Chondrocyte (in vitro differentiated cells): ENCODE measurements at places on chromosomes 11 and 22.
A peak's percentile ranks its signal among the peaks of the same experiment; 100 is the strongest.

DNA sequence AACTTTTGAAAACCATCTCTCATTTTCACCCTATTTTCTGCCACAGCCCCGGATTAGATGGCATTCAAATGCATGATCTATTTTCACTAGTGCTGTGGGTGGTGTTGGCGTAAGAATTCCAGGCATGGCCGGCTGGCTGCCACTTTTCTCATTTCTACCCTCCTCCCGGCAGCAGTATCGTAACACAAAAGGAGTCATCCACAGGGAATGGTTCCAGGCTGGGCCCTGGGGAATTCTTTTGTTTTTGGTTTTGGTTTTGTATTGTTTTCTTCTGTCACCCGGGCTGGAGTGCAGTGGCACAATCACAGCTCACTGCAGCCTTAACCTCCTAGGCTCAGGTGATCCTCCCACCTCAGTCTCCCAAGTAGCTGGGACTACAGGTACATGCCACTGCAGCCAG is 13.8 kb downstream of the JAML start:
- no peak for DNase-seq

DNA sequence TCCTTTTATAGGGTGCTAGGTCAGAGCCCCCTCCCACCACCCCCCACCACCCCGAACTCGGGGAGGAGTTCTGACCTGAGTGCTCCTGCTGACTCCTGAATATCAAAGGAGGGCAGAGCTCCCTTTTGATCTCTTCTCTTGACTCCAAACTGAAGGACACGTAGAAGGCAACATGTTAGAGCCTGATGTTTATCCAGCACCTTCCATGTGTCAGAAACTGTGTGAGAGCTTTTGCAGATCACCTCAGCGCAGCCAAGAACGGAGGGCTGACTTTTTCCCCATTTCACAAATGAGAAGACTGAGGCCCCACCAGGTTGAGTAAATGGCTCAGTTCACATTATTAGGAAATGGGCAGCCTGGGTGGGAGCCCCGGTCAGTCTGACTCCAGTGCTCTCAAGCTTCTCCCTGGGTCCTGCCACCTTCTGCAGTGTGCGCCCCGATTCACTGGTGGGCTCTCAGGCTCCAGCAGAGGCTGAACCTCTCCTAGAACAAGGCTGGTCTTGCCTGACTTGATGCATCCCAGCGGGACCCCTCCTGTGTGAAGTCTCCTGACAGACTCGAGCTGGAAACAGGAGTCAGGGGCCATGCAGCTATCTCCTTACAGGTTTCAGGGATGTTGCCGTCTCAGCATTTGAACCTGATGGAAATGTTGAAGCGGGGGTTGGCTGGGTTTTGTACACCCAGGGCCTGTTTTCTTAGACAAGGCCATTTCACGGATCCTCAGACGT is 98.5 kb downstream of the TSPAN18 start:
- DNase-seq, result no peak

DNA sequence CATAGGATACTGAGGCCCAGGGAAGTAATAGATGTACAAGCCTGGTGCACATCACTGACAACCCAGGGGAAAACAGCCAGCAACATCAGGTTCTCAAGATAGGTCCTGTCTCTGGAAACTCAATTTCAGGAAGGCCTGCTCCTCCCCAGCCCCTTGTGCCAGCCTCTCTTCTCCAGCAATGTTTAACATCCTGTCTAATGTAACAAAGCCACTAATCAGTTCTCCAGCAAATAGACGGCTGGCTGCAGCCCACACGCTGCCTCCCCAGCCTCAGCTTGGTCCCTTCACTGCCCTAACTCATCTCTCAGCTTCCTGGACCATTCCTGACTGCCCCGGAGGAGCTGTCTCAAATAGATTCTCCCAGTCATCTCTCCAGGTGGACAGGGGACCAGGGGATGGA is 37.8 kb downstream of the RPL27A start:
- DNase-seq, result no peak

GRCh38 chr11:132941761-132942160 is 590.5 kb downstream of the OPCML start:
- DNase-seq, result no peak

- DNase-seq, result no peak
These were observed 1186.2 kb downstream of the LRRC4C start for GRCh38 chr11:40273192-40273732.

DNA sequence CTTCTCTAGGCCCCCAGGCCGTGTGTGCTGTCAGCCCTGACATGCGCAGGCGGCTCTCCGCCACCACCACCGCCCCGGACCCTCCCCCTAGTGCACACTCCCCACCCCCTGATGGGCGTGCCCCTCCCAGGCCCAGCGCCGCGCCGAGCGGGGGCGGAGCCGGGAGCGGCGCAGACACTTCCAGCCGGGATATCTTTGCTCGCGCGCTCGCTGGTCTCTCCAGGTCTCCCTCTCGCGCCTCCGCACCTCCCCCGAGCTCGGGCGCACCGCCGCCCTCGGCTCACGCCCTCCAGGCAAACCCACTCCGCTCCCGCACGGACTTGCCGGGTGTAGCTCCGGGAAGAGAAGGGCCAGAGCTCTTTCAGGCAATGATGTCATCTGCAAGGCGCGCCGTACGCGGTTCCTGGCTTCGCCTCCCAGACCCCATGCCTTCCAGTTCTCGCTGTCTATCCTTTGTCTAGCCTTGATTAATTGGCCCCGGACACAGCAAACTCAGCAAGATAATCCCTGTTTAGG is at the start of gene SCN3B:
Gene SCN3B (minus strand): TSS at position 59 of the 516 bp plus-strand sequence. CDS start 823 bp downstream, outside the sequence.
- DNase-seq, result no peak

DNA sequence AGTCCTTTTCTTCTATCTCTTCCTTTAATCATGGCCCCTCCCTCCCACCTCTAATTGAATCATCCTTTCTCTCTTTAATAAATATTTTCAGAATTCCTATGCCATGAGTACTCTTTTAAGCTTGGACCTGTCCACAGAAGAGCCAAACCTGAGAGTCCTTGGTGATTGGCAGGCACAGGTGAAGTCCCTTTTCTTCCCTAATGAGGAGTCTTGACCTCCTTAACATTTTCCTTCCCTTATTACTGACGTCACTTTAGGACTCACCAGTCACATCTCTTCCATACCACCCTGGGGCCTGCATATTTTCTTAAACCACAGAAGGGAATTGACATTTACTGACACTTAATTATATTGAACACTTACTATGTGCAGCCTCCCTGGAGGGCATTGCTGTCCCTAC is 41.0 kb upstream of the RASSF10 start:
- DNase-seq, result no peak

GRCh38 chr11:62654297-62654696 is 1.2 kb upstream of the INTS5 start:
- DNase-seq, result no peak

GRCh38 chr22:43377896-43378704 is 33.7 kb upstream of the MPPED1 start:
- DNase-seq, result no peak

GRCh38 chr11:125207866-125208425 is 43.4 kb downstream of the PKNOX2 start:
- no peak for DNase-seq

DNA sequence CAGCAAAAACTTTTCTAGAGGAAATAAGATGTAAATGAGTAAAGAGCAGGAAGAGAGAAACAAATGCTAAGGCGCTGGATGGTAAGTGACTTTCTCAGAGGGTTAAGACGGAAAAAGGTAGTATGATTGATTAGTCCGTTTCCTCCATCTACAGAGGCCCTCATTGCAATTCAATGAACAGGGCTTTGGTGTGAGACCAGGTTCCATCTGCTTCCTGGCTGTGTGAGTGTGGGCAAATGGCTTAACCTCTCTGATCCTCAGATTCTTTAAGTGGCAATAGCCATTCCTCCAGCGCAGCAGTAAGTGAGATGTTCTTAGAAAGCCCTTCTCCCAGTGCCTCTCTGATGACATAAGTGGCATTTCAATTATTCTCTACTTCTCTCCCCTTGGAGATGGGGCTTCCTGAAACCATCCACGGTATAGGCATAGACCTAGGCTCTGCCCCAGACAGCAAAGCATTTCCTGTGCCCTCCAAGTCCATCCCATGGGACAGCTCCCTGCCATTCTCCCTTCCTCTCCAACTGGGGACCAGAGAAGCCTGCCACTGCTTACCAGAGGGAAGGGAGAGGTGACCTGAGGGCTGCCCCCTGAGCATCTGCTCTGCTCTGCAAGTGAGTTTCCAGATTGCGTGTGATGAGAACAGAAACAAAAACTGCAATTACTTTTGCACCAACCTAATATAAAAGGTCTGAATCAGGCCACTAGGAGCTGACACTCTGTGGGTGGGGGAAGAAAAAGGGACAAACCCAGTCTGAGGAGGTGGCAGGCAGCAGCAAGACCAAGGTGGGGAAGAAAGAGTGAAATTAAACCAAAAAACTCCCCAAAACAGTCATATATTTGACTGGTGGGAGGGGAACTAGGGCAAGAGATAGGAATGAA is 12.7 kb upstream of the CD44 start:
- no peak for DNase-seq

GRCh38 chr11:66641834-66642233 is 3.3 kb downstream of the RBM4 start:
- no peak for DNase-seq

DNA sequence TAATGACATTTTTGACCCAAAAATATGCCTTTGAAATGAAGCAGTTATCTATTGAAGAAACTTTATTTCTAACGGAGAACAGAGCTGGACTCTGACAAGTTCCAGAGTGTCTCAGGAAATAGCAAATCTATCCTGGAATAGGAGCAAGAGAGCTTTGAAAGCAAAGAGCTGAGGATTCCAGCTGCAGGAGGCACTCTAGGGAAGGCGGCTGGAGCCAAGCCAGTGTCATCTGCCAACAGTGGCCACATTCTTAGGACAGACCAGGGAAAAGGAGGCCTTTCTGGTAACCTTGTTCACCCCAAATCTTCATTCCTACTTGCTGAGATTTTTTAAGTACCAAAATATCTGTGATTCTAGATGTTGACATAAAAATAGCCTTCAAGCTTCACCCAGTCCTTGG is 493.5 kb upstream of the B3GAT1 start:
- DNase-seq, result no peak

DNA sequence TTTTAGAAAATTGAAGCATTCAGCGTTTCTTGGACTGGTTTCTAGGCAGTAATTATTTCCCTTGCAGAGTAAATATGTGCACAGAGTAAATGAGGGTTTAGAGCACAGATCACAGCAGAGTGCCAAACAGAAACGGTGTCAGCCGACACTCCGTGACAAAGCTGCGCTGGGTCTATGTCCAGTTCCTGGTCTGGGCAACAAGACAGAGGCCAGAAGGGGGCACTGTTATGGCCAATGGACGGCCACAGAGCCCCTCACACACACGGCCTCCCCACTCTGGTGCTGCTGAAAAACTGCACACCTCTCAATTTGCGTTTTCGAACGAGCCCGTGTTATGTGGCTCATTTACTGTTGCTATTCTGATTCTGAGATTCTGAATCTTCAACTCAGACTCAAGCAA is 180.7 kb downstream of the MPPED1 start:
- no peak for DNase-seq

GRCh38 chr11:67366961-67367760 is 6.2 kb downstream of the CLCF1 start:
- DNase-seq, result no peak

- peak; percentile 89 for DNase-seq
These were observed 689 bp downstream of the TAF10 start for GRCh38 chr11:6611092-6611962.

GRCh38 chr11:63014408-63015055 is 1.1 kb downstream of the SLC22A8 start:
- DNase-seq, result no peak

DNA sequence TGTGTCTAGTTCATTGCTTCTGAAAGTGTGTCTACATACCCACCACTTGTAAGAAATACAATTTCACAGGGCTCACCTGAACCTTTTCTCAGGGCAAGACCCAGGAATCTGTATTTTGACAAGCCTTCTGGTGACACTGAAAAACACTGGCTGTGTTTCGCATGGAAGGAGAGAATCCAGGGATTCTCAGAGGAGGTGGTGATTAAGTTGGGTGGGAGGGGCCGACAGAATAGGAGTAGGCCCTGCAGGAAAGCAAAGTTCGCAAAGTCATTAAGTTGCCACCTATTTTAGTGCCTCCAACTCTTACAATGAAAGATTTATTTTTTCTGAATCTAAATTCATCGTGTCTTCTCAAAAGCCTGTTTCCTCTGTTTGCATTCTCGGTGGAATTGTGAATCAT is 186.8 kb downstream of the FAT3 start:
- DNase-seq, result no peak

- DNase-seq, result peak; percentile 38
These were observed 37.4 kb downstream of the PDGFB start for GRCh38 chr22:39207141-39208012.

GRCh38 chr11:122190768-122191167 is 74.8 kb upstream of the BLID start:
- no peak for DNase-seq

DNA sequence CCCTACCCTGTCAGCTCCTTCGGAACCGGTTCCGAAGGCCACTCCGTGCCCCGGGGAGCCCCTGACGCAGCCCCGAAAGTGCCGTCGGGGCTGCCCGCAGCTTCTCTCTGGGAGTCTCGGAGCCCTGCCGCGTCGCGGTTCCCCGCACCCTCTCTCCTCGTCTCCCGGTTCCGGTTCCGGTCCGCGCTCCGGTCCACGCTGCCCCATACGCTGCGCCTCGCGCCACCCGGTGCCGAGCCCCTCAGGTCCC is 618 bp downstream of the MTA2 start:
- no peak for DNase-seq

DNA sequence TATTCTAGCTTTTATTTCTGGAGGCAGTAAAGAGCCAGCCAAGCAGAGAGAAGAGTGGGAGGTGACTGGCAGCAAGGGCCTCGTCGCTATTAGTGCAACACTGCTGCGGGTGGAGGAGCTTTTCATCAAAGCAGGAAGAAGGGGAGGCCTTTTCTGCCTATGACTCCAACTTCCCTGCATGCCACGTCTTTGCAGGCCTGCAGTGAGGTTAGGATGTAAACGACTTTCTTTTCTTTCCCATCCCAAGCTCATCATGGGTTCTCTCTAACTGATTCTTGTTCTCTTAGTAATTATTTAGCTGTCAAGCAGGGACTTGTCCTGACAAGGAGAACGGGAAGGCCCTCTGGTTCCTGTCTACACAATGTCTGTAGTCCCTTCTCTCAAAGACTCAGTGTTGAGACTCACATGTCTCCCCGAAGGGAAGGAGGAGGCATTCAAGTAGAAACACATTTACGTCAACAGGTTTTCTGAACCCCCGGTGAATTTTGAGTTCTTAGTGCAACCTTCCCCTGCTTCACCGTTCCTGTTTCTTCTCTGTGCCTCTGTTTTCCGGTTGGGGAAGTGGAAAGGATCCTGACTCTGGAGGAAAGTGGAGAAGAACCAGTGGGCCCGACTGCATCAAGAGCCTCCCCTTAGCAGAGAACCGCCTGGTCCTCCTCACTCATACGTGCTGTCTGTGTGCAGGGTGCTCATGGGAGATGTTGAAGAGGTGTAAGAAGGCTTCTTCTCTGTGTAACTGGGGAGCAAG is 56.9 kb downstream of the PACS1 start:
- DNase-seq, result no peak

DNA sequence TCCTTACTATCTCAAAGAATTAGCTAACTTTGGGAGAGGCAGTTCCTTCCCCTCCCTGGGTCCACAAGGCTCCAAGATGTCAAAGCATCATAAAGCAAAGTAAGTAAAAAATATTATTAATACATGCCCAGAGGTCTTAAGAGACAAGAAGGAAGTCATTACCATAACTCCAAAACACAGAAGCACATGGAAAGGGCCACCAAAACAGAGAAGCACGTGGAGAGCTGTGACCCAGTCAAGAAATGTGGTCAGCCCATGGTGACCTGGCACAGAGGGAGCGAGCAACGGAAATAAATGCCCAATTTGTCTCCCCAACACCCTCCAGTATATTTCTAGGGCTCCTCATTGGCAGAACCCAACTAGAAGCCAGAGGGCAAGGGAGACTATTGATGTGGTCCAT is 277.5 kb upstream of the API5 start:
- DNase-seq, result no peak

- no peak for DNase-seq
These were observed 75.9 kb downstream of the BARX2 start for GRCh38 chr11:129451524-129451923.
